ENCODE measurements at places on chromosomes 13 and 19. TPM values are rescaled to one million over a fixed set of nuclear protein-coding genes. Genes with fewer than 3 reads are reported as not detected.

The ZNF223 gene
- 3.0 TPM for total RNA-seq

The LRRC4B gene
- under 0.01 TPM for total RNA-seq

The TSHZ3 gene
- total RNA-seq = 0.81 TPM

The HIF3A gene
- total RNA-seq = 0.27 TPM

The MTMR6 gene
- total RNA-seq = 6.2 TPM

The IZUMO4 gene
- 2.2 TPM for total RNA-seq

The KLF5 gene
- 6.7 TPM for total RNA-seq

The LILRA6 gene
- 0.27 TPM for total RNA-seq

The MTUS2 gene
- total RNA-seq = not detected

The AP2A1 gene
- 67.9 TPM for total RNA-seq

The ERF gene
- 39.0 TPM for total RNA-seq

The CCDC122 gene
- 1.1 TPM for total RNA-seq

The FXYD1 gene
- not detected for total RNA-seq

The TMEM145 gene
- total RNA-seq = not detected

The CYP4F8 gene
- under 0.01 TPM for total RNA-seq

Data from hematopoietic multipotent progenitor cell (in vitro differentiated cells).